Tongue (tissue), 3 donors: ENCODE measurements at places on chromosomes 2 and 18. TPM values are rescaled to one million over a fixed set of nuclear protein-coding genes. Genes with fewer than 3 reads are reported as not detected.

CAPN13 gene
- total RNA-seq = 0.51 TPM

LYPD6 gene
- 4.2 TPM for total RNA-seq

MYOM1 gene
- total RNA-seq = 662 TPM

PIAS2 gene
- total RNA-seq = 48.2 TPM

DPYSL5 gene
- 3.3 TPM for total RNA-seq

SLC16A14 gene
- total RNA-seq = 9.9 TPM

PLGLB1 gene
- 12.5 TPM for total RNA-seq

CASP10 gene
- 10.8 TPM for total RNA-seq

FAM117B gene
- 8.1 TPM for total RNA-seq

RUFY4 gene
- not detected for total RNA-seq

RSAD2 gene
- total RNA-seq = 2.6 TPM

CTAGE1 gene
- not detected for total RNA-seq

LOXHD1 gene
- 3.4 TPM for total RNA-seq

RAX gene
- not detected for total RNA-seq

TRABD2A gene
- not detected for total RNA-seq

BCL11A gene
- 19.9 TPM for total RNA-seq

ABCG8 gene
- total RNA-seq = not detected

IL1R2 gene
- 5.7 TPM for total RNA-seq

TGFA gene
- 6.3 TPM for total RNA-seq

OSR1 gene
- total RNA-seq = 20.1 TPM

CAPN14 gene
- 20.5 TPM for total RNA-seq

LHCGR gene
- 0.51 TPM for total RNA-seq
